ENCODE measurements at places on chromosomes 2 and 18.

DNA sequence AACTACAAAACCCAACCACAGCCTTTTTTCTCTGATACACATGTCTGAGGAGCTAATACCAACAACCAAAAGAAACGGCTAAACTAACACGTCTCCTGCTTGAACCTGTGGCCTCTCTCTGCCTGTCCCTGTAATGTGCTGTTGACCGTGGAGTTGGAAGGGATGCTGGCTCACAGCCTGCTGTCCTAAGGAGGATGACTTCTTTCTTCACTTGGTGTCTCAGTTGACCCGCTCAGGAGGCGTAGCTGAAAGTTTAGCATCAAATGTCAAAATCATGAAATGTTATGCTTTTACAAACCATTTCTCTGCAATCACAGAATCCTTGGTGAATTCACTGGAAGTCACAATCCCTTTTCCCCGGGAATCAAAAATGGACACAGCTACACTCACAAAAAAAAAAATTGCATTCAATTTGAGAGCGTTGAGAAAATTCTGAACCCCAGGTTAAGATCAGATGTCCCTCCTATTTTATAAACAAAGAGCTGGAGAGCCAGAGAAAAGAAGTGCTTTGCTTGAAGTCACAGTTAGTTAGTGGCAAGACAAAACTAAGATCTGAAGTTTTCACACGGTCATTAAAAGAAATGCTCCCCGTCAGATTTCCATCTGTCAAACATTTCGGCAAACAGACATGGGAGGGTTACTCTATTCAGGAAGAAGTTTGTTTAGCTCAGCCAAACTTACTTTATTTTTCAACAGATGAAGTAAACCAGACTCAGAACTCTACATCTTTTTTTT is 74.3 kb downstream of the IRS1 start:
- DNase-seq, result no peak

- no peak for DNase-seq
Observed at GRCh38 chr2:181290182-181290581, 167.0 kb upstream of the ITGA4 start.

- no peak for DNase-seq
Observed at GRCh38 chr2:134240061-134240460, 13.8 kb upstream of the MGAT5 start.

DNA sequence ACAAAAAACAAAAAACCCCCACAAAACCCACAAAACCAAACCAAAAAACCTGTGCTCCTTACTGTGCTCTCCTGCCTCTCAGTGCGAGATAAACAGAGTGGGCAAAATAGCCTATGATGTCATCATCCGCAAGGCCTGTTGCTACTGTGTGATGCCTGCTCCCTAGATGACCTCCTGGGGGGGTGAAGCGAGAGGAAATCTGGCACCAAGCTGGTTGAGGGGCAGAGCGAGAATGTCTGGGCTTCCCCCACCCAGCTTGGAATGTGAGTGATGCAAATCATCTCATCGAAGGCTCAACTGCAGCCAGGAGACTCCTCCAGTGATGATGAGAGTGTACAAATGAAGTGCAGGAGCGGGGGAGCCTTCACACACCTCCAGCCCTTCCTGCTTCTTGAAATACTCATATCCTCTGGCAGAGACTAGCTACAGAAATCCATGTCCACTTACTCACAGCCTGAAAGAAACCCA is 57.7 kb upstream of the MAP4K3 start:
- DNase-seq, result no peak

DNA sequence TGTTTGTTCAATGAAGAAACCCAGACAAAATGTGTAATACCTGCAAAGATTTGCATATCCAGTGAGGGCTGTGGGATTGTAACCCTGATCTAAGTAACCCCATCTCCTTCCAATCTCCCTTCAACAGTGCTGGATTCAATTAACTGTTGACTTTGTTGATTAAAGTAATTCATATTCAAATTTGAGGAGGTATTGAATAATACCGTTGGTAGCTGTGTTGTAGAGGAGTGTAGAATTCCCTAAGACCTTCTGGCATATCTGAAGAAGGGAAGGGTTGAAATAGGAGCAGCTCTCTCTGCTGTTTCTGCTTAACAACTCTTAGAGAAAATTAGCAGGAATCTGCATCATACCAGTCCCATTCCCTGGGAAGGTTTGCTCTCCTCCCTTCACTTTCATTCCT is 28.2 kb downstream of the MAIP1 start:
- no peak for DNase-seq

DNA sequence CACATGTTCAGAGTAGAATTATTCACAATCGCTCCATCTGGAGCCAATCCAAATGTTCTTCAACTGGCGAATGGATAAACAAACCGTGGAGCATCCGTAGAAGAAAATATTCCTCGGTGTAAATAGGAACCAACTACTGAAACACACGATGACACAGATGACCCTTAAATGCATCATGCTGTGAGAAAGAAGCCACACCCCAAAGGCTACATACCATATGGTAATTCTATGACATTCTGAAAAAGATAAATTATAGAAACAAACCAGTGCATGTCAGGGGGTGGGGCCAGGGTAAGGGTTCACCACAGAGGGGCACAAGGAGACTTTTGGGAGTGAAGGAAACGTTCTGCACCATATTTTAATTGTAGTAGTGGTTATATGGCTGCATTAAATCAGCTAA is 312.2 kb upstream of the SMIM21 start:
- no peak for DNase-seq

- DNase-seq, result no peak
Observed at GRCh38 chr18:22695674-22696073, 237.5 kb upstream of the RBBP8 start.

DNA sequence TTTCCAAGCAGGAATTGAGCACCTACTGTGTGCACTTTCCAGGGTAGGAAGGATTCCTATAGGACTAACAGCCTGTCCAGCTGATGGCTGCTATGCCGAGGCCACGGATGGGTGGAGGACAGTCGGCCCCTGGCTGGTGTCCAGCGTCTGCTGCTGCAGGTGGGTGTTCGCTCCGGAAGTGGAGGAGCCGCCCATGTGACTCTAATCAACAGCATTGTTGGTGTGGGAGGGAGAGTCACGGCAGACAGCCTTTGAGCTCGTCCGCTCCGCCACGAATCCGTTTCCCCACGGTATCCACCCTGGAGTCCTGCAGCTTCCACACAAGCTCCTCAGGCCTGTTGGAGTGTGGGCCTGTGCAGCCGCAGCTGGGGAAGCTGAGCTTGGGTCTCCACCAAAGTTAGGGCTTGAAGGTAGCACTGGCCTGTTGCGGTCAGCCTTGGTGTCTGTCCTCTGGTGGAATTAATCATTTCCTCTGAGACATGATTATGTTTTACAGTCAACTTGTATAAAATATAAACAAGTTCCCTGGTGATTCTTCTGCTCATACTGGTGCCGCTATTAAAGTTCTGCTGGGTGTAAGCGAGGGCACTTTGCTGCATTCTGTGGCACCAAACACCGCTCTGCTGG is 185.9 kb upstream of the TPO start:
- no peak for DNase-seq

DNA sequence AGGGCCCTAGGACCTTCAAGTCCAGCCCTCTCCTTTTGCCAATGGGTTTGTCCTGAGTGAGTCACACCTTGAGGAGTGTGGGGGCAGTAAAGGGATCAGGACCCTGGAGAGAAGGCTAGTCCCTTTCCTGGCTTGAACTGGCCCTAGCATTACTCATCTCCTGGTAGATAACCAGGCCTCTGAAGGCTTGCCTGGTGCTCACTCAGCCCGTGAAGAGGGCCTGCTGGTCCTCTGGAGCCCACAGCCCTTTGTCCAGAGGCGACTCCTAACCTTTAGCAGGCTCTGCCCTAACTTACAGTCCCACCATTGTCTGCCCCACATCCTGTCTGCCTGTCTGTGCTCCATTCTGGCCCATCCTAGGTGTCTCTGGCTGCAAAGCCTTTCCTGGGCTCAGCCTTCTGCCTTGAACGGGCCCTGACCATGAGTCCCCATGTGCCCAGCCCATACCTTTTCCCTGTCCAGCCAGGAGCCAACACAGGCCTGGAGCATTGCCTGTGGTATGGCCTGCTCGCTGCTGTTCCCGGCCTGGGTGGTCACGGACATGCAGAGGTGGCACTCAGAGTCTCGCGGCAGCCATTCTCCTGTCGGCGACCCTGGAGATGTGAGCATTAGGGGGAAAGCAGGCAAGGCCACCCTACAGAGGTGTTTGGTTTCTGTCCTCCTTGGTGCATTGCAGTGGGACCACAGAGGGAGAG is 5.0 kb downstream of the SFTPB start:
- DNase-seq, result no peak

GRCh38 chr2:55430211-55430975 is 10.7 kb upstream of the CCDC88A start:
- DNase-seq, result no peak

- no peak for DNase-seq
Observed at GRCh38 chr2:86023366-86023712, 82.3 kb downstream of the POLR1A start.

DNA sequence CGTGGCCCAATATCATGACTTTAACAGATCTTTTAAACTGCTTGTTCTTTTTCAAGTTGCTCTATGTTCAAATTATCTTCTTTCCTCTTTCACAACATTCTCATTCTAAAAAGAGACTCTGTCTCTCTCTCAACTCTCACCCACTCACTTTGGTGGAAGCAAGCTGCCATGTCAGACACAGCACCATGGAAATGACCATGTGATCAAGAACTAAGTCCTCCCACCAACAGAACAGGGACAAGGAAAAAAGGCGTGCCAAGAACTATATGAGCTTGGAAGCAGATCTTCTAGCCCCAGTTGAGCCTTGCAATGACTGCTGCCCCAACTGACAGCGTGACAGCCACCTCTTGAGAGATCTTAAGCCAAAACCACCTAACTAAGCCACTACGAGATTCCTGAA is 23.9 kb downstream of the BAZ2B start:
- no peak for DNase-seq

GRCh38 chr2:38892819-38893218 is 3.1 kb downstream of the ARHGEF33 start:
- no peak for DNase-seq

DNA sequence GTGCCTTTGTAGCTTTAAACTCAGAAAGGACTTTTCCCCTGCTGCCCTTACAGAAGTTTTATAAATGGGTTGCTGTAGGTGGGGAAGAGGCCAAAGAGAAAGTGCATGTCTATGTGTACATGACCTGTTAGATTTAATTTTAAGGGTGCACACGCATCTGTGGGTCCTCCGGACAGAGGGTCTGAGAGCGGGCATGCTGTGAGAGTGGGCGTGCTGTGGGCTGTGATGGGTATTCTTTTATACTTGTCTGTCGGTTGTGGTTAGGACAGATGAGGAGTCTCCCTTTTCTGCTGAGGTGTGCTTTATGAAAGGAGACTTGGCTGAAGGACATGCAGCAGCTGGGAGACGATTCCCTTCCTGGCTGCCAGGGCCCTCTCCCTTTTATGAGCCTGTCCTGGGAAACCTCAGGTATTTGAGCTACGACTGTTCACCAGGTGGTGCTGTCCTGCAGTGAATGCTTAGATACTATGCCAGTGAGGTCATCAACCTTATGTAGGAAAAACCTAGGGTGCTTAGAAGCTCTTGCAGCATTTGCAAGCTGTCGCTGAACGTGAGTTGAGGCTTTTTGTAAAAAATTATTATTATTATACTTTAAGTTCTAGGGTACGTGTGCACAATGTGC is 67.5 kb downstream of the TANC1 start:
- no peak for DNase-seq

DNA sequence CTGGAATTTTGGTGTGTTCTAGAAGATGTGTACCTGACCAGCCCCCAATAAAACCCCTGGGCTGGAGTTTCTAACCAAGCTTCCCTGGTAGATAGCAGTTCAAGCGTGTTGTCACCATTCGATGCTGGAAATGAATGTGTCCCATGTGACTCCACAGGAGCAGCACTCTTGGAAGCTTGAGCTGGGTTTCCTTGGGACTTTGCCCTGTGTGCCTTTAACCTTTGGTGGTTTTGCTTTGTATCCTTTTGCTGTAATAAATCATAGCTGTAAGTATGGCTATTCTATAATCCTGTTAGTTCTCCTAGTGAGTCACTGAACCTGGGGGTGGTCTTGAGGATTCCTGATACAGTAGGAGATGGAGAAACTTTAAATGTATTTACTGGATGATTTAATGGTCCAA is 65.2 kb downstream of the KLHL14 start:
- DNase-seq, result no peak

DNA sequence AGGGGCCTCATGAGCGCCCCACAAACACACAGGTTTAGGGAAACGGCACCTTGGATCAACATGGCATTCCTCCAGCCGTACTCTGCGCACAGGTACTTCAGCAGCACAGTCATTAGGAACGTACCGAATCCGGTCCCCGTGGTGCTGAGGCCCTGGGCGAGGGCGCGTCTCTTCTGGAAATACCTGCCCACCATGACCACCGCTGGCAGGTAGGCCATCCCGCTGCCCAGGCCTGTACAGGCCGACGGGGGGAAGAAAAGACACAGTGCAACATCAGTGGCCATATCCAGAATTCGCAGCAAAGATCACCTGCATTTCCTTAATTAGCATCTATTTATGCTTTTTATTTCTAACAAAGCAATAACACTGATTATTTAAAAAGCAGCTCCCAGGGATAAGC is 22.2 kb downstream of the SLC16A14 start:
- no peak for DNase-seq

DNA sequence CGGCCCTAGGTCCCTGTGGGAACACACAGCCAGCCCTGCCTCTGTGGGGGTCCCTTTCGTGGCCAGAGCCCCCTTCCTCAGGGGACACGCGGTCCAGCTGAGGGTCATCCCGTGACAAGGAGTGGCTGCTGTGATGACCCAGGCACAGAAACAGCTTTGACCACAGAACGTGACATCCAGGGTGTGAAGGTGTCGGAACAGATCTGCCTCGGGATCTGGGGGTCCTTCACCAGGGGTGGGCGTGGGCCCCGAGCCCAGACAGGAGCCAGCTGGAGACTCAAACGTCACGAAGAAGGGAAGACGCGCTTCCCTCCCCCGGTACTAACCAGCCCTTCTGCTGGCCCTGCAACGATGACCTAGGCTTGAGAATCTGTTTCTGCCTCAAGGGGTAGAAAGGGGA is 75.9 kb downstream of the NFATC1 start:
- DNase-seq, result no peak

DNA sequence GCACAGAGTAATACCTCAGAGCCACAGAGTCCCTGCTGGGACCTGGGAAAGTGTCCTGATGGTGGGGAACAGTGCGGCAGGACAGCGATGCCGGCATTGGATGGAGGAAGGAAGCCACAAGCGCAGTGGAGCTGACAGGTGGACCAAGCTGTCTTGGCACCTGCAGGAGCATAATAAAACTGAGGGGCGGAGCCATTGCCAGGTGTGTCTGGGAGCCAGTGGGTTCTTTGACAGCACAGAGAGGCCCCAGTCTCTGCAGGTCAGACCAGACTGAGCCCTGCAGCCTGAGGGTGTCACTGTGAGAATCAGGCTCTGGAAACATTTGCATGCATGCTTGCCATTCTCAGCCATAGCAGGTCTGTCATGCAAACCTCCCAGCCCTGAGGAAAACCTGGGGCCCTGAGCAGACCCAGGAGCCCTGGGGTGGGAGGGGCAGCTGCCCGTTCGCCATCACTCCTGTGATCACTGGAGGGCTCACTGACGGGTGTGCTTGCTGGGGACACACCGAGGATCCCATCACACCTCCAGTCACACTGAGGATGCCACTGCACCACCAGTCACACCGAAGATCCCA is 210.5 kb upstream of the HDAC4 start:
- no peak for DNase-seq

- DNase-seq, result no peak
Observed at GRCh38 chr2:3204031-3204821, 173.4 kb downstream of the EIPR1 start.

GRCh38 chr2:101418460-101419095 is 31.3 kb upstream of the CREG2 start:
- no peak for DNase-seq
